ENCODE measurements at places on chromosomes 5 and 9.

GRCh38 chr9:134327671-134328231, 1.5 kb downstream of the RXRA start:
- DNase-seq, result no peak

DNA sequence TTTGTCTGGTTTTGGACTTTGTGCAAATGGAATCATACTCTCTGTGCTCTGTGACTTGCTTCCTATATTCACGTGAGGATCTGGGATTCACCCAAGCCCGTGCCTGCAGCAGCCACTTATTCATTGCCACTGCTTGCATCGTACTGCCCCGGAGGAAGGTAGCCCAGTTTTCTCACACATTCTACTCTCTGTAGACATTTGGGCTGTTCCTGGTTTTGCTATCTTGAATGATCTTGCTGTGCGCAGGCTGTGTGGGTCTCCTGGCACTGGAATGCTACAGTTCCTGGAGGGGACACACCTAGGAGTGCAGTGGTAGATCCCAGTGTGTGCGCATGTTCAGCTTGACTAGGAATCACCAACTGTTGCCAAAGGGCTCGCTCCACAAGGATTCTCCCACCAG, 99.2 kb upstream of the BOD1 start:
- peak; percentile 9 for DNase-seq

DNA sequence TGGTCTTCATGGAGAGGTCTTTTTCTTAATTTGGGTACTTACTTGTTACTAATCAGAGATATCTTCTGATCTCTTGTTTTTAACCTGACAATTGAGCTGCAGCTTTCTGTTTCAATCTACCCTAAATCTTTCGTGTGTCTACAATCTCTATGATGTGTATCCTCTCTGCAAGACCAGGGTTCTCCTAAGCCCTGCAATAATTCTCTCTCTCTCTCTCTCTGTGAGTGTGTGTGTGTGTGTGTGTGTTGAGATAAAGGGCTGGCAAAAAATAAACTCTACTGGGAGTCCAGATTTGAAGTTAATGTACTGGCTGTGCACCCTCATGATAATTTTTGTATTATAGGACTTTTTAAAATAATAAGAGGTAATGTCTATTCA, 57.8 kb upstream of the FBXL7 start:
- no peak for DNase-seq

DNA sequence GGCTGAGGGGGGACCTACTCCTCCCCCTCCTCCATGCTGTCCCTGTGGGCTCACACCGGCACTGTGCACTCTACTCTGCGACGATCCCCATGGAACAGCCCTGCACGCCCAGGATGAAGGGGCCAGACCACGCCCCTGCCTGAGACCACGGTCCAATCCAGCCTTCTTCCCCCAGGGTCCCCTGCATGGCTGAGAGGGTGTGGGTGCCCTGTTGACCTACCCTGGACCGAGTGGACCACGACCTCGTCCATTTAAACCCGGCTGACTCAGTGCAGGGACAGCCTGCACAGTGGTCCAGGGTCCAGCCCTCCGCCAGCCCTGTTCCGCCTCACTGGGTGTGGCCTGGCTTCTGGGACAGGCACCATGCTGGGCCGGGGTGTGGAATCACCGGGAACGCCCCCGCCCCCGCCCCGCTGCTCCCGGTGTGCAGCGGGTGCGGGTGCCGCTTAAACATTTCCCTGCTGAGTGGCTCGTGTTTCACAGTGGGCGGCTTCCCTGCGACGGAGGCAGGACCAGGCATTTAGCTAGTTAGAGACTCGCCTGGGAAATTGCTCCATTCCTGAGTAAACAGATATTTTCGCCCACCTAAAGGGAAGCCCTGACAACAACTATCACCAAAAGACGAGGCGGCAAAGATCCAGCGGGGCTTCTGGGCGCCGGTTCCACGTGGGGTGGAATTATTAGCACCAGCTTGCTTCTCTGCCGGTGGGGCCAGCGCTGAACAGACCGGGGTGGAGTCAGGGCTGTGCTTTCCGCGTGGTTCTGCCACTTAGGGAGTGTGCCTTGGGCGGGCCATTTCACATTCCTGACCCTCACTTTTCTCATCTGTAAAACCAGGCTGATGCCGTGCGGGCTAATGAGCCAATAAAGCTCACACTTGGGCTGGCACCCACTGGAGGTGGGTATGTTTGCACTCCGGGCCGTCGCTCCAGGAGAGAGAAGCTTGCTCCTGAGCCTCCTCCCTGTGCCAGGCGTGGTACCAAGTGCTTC, 22.6 kb downstream of the DBH start:
- no peak for DNase-seq

GRCh38 chr9:83284746-83285145, 221.8 kb upstream of the RASEF start:
- DNase-seq, result no peak

GRCh38 chr9:83535736-83536135, 2.5 kb downstream of the FRMD3 start:
- no peak for DNase-seq

DNA sequence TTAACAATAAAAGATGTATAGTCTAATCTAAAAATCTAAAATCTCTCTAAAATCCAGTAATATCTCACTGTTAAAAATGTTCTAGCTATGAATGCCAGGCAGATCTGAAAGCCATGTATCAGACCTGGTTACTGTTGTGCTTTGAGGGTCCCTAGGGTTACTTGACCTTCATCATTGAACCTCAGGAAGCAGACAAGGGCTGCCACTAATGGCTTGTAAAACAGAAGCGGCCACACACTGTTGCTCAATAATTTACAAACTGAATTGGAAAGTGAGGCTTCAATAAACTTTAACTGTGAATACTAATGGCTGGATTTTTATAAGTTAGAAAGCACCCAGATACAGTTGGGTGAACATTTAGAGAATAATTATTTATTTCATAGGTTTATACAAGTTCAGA, 198.0 kb upstream of the RPS23 start:
- no peak for DNase-seq

- DNase-seq, result no peak
Measured at GRCh38 chr9:134348404-134349155, 22.3 kb downstream of the RXRA start.

GRCh38 chr5:159849437-159850083, 66.7 kb upstream of the ADRA1B start:
- DNase-seq, result no peak

GRCh38 chr5:124511791-124512190, 234.6 kb downstream of the ZNF608 start:
- no peak for DNase-seq

GRCh38 chr9:124077915-124078572, 66.5 kb downstream of the LHX2 start:
- no peak for DNase-seq

DNA sequence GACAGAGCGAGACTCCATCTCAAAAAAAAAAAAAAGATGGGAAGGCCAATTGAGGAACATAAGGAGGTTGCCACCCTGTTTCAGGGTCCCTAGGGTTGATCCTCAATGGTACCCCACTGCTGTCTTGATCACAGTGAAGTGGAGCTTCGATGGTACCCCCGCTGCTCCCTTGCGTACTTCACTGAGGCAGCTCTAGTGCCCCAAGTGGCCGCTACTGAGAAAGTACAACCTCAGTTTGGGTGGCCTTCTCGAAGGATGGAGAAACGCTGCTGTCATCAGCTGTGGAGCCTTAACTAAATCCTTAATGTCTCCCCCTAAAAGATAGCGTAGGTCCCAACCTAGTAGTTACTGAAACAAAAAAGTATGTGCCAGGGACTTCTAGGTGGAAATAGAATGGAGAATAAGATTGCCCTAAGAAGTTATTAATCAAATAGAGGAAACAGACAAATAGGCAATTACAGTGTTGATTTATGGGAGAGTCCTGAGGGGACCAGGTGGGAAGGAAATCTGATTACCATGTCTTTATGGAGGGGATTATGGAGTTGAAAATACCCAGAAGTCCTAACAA, 6.3 kb downstream of the TESK1 start:
- DNase-seq, result peak; percentile 44

DNA sequence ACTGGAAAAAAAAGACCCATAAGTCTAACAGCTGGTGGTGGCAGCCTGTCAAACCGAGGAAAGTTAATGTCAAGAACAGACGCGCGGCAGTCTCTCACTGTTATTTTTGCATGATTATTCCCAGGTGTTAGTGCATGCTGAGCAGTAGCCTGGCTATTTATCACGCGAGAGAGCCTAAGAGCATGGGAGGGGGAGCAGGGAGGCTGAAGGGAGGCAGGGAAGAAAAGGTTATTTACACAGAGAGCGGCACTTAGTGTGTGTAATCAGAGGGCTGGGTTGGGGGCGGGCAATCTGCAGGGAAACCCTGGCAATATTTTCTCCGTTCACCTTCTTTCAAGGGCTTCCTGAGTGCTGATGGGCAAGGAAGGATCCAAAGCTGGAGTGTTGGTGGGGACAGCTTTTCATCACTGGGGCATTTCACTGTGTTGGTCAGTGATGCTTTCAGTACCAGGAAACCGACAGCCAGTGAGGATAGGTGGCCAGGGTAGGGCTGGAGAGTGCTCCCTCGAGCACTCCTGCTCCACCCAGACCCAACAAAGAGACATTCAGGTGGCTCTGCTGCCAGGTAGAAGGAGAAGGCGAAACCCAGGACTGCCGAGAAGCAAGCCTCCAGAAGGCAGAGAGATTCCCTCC, 39.6 kb downstream of the ZNF608 start:
- peak; percentile 23 for DNase-seq

DNA sequence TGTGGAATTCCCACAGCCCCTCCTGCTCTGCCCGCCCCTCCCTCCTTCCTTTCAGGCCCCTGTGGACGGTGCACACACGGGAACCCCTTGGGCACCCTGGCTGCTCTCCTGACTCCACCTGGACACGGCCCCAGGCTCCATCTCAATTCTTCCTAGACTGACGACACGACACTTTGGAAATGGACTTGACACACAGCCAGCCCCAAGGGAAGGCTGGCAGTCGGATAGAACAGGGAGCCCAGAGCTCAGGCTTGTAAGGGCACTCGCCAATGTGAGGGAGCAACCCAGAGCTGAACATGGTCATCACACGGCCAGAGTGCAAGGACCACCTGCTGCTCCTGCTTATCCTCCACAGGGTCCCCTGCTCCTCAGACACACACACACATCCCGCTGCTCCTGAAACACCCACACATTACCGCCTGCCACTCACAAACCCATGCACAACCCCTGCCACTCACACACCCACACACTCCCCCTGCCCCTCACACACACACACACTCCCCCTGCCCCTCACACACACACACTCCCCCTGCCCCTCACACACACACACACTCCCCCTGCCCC, 8.9 kb downstream of the SLC9A3 start:
- no peak for DNase-seq

DNA sequence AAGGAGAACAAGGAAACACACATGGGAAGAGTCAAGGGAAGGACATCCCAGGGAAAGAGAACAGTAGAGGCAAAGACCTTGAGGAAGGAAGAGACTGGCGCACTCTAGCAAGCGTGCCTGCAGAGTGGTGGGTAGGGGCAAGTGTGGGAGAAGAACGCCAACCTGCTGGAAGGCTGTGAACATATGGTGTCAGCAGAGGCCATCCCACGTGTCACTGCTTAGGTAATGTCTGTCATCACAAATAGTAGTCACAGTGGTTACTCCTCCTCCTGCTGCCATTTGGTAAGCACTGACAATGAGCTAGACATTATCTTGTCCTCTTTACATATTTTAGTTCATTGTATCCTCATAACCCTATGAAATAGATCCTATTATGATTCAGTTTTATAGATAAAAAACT, 206.4 kb upstream of the TRIM32 start:
- DNase-seq, result no peak

DNA sequence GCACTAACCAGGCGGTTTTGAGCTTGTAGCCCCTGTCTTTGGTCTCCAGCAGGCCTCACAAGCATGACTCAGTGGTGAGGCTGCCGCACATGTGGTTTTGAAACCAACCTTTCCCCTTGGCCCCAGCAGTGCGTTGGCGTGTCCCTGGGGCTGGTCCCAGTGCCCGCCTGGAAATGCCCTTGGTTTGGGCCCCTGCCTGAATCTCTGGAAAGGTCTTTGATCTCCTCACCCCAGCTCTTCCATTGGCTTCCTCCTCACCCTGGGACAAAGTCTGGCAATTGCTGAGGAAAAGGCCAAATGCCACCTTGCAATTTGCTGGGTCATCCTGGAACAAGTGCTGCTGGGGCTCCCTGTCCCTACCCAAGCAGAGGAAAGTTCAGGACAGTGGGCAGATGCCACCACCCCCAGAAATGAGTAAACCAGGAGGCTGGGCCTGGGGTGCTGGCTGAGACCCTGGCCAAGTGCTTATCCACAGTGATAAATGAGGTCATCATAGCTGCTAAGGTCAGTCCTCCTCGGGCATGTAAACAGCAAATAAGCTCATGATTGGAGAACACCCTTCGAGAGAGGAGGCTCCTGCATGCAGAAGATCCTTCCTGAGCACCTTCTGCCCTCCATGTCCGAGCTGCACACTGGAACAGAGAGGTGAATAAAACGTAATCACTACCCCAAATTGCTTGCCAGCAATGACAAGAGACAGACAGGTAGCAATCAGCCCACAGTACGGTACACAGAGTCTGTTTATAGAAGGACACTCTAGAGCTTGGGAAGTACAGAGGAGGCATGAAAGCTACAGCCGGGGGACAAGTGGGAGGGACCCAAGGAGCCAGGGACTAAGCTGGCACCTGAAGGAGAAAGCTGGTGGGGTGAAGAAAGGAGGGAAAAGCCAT, 98.9 kb upstream of the CPEB4 start:
- DNase-seq, result no peak

- no peak for DNase-seq
Measured at GRCh38 chr5:9188131-9188530, 357.7 kb downstream of the SEMA5A start.

DNA sequence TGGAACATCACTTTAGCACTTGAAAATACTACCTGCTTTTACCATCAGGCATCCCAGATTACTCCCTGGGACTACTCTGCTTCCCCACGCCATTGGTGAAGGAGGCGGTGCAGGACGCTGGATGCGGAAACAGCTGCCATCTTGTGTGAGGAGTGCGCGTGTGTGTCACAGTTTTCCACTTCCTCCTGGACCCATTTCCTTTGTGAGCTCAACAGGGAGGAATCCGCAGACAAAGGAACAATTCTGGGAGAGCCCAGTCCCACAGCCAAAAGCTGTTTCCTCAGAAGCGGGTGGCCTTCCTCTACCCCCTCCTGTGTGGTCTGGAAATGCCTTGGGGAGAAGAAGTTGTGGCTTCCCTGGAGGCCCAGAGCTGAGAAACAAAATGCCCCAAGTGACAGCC, 16.8 kb downstream of the AFAP1L1 start:
- no peak for DNase-seq

DNA sequence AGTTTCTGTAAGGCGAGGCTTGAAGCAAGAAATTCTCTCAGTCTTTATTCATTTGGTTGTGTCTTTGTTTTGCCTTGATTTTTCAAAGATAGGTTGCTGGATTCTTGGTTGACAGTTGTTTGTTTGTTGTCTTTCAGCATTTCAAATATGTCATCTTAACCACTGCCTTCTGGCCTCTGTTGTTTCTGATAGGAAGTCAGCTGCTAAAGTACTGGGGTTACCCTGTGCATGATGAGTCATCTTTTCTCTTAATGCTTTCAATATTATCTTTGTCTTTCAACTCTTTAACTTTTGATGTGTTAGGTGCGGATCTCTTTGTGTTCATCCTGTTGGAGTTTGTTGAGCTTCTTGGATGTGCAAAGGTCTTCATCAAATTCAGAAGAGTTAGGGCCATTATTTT, 1571.3 kb downstream of the MAT2B start:
- no peak for DNase-seq

- DNase-seq, result no peak
Measured at GRCh38 chr5:39934830-39935229, 510.1 kb upstream of the DAB2 start.

Measured in NCI-H1930 (cell line).